ENCODE measurements at places on chromosomes 11 and 22. TPM values are rescaled to one million over a fixed set of nuclear protein-coding genes. Genes with fewer than 3 reads are reported as not detected.

DNA sequence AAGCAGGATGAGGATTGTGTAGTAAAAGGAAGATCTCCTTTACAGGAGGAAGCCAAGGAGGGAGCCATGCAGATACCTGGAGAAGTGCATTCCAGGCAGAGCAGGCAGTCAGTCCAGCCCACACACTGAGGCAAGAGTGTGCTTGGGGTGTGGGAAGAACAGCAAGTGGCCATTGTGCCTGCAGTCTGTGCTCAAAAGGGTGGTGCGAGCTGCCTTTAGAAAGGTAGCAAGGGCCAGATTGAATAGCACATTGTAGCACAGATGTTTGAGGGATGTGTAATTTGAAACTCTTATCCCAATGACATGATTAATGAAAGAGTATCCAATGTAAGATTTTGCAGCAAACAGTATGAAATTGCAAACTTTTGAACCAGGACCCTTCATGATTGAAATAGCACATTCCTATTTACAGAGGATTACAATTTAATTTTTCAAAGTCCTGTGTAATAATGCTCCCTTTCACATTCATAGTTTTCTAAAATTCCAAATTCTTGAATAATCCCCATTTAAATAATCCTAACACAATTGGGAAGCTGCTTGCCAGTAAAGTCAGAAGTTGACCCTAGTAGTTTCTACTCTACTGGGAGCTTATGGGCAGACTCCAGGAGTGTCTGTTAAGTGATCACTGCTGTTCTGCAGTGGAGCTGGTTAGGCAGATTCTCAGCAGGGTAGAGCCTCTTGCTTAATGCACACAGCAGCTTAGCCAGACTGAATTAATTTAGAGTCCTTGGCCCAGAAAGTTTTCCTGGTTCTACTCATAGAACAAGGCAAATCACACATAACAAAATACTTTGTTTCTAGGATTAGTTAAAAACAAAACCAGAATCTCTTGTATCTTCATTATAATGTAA is 78.1 kb downstream of the CYB5R2 start:
- DNase-seq = no peak

DNA sequence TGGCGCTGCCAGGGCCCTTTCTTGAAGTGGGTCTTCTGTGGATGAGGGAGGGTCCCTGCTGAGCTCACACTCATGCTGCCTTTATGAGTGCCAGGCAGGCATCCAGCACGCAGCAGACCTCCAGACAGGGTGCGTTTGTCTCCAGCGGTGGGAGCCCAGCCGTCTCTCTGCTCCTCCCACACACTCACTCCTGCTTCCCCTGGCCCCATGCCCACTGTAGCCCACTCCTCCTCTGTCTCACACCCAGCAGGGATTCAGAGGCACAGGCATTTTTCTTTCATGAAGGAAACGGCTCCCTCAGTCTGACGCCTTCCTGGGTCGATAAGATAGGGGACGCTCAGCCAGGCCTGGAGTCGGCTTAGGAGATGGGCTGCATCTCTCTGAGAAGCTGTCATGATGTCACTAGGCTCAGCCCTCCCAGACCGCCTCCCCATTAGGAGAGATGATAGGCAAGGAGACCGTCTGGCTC is 183.9 kb upstream of the NCAM1 start:
- no peak for DNase-seq

The MRGPRX3 gene
- not detected for total RNA-seq

GRCh38 chr11:5684036-5684645 is 733 bp downstream of the TRIM5 start:
- DNase-seq = no peak
